ENCODE measurements at places on chromosomes 12 and 14.

- no peak for DNase-seq
Measured at GRCh38 chr14:67432050-67432564, 20.1 kb upstream of the PLEK2 start.

GRCh38 chr14:96538990-96539317, 36.8 kb downstream of the PAPOLA start:
- DNase-seq = no peak

DNA sequence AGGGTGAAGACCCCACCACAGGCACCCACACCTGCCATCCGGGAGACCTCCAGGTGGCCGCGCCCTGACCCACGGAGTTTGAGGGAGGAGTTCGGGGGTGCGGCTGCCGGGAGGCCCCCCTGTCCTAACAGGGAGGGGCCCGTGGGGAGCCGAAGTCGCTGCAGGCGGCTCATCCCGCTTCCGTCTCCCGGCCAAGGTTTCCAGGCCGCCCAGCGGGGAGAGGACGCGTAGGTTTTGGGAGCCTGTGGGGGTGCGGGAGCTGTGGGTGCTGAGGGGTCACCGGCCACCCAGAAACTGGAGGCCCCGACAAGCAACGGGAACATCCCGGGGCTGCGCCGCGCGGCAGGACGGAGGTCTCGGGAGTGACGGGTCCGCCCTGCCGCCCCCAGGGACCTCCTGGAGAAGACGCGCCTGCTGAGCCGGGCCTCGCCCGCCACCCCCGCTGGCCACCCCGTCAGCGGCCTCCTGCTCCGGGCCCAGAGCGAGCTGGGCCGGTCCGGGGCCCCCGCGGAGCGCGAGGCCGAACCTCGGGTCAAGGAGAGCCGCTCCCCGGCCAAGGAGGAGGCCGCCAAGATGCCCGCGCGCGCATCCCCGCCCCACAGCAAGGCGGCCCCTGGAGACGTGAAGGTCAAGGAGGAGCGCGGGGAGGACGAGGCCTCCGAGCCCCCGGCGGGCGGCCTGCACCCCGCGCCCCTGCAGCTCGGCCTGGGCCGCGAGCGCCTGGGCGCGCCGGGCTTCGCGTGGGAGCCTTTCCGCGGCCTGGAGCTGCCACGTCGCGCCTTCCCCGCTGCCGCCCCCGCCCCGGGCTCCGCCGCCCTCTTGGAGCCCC, 27.6 kb downstream of the LRCOL1 start:
- DNase-seq = no peak

- DNase-seq = no peak
Measured at GRCh38 chr12:1083151-1083888, 92.3 kb downstream of the ERC1 start.

DNA sequence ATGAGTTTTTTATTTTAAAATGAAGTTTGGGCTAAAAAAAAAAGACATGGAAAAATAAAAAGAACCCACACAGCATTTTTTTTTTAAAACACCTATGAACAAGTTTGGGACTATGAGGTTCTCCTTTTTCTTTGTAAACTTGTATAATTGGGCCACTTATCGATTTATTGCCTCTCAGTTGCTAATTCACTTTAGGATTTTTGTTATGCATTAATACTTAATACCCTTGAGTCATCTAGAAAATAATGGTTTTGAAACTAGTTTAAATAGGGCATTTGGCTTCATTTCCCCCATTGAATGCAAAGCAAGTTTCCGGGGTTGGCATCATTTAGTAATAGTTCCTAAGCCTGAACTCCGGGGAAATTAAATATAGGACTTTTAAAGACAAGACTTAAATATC, 312.8 kb upstream of the RGS6 start:
- no peak for DNase-seq

GRCh38 chr12:93804392-93805179, 127.4 kb downstream of the CRADD start:
- DNase-seq = no peak

GRCh38 chr12:46963977-46964971, 115.1 kb upstream of the PCED1B start:
- DNase-seq = no peak
